Activated CD8-positive, alpha-beta memory T cell treated with anti-CD3 and anti-CD28 coated beads for 1 hour (primary cell): ENCODE measurements at places on chromosomes 5 and 9.

DNA sequence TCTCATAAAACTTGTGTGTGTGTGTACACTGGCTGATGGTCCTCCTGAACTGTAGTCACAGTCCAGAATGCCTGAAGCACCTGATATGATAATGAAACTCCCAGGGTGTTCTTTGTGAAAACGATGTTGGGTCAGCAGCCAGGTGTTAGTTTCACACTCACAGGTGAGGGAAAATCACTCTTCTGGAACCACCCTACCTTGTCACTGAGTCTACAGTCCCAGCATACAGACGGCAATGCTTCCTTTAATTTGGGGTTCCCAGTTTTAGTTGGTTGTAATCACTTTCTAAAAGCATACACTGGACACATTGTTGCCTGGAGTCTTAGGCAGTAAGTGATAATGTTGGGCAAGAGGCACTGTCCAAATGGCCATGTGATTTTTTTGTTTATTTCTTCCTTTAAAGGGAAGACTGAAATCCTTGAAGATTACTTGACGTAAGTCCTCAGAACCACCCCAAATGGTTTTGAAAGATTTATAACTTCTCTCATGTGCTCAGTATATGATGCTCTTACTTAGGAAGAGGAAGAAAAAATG is 18.2 kb upstream of the MGAT1 start:
- DNase-seq: no peak

GRCh38 chr5:154076240-154076922 is 37.6 kb downstream of the MFAP3 start:
- no peak for DNase-seq

DNA sequence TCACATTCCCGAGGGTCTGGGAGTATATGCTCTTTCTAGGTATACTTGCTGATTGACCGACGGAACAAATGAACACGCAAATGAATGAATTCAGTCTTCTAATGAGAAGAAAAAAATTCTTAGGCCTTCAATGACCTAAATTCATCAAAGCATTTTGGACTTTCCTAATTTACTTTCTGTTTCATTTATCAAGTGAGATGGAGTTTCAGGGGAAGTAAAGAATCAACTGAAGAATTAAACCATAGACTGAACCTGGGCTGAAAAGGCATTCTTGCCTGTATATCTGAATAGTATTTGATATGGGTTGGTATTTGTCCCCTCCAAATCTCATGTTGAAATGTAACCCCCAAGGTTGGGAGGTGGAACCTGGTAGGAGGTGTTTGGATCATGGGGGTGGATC is 64.1 kb downstream of the ZFAND5 start:
- no peak for DNase-seq

GRCh38 chr5:81606150-81606549 is 144.7 kb downstream of the SSBP2 start:
- no peak for DNase-seq

DNA sequence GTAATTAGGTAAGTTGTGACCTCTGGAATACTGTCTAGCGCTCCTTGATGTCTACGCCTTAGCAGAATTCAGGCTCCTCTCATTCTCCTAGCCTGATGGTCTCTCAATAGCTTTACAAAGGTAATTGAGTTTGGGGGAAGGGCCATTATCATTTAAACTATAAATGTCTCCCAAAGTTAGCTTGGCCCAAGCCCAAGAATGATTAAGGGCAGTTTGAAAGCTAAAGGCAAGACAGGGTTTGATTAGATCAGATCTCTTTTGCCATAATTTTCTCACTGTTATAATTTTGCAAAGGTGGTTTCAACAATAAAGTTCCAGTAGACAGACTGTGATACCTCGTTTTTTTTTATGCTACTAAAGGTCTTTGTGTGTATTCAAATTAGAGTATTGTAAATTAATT is 3.7 kb upstream of the SLC30A5 start:
- DNase-seq: no peak

GRCh38 chr5:14204011-14204670 is 61.0 kb downstream of the TRIO start:
- no peak for DNase-seq

DNA sequence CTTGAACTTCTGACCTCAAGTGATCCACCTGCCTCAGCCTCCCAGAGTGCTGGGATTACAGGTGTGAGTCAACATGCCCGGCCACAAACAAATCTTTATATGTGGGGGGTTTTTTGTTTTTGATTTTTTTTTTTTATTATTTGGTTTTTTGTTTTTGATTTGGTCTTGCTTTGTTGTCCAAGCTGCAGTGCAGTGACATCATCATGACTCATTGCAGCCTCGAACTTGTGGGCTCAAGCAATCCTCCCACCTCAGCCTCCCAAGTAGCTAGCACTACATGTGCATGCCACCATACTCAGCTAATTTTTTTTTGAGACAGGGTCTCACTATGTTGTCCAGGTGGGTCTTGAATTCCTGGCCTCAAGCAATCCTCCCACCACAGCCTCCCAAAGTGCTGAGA is 42.4 kb downstream of the ALDH7A1 start:
- DNase-seq: no peak

DNA sequence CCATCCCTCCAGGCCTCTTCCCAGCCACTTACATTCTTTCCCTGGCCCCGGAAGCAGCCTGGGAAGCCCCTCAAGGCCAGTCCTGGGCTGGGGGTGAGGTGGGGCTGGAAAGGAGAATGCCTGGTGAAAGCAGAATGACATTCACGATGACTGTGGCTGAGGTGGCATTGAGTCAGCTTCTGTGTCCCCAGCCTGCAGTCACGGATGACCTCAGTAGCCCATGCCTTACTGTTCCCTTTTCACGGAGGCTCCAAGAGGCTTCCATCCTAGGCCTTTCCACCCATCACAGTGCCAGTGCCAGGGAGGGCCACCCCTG is 2.7 kb downstream of the PRDM12 start:
- no peak for DNase-seq

GRCh38 chr5:135578305-135578684 is 496 bp downstream of the CXCL14 start:
- DNase-seq: no peak

DNA sequence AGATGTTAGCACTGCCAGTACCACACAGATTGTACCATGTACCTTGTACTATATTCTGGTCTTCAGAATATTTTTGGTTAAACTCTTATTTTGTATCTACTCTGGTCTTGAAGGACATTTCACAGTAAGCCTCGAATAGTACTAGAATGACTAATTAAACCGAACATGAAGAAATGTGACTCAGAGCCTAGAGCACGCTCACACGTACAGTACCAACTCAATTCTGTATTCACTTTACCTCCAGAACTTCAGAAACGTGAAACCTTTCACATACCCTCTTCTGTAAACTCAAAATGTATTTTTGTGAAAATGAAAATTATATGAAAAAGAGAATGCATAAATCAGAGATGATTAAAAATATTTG is 112.8 kb downstream of the MVB12B start:
- no peak for DNase-seq

DNA sequence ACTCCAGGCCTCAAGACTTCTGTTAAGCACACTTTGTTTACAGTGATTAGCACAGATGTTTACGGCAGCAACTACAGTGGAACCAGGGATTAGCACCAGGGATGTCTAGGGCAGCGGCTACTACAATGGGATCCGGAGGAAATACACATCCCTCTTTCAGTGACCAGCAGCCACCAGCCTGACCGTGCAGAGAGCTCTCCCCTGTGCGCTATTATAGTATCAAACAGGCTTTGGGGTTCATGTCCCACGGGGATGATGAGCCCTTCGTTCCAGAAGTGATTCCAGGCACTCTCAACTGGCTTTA is 21.5 kb downstream of the GFPT2 start:
- no peak for DNase-seq

DNA sequence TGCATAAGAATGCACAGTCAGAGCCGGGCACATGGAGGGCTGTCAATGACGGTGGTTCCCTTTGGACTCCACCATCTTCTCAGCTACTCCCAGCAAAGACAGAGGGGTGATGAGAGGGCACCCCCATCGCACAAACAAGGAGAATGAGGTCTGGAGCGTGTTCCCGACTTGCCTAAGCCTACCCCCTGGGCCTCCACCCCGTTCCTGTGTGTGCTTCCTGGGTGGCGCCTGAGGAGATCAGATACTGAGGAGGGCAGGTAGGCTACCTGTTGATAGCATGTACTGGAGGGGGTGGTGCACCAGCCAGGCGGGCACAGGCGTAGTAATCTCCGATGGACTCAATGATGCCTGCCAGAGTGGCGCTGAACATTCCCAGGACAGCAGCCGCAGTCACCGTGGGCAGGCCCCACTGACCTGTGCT is 4.1 kb downstream of the SLC23A1 start:
- DNase-seq: no peak

- no peak for DNase-seq
Observed at GRCh38 chr5:82820188-82820587, 257.0 kb downstream of the TMEM167A start.

DNA sequence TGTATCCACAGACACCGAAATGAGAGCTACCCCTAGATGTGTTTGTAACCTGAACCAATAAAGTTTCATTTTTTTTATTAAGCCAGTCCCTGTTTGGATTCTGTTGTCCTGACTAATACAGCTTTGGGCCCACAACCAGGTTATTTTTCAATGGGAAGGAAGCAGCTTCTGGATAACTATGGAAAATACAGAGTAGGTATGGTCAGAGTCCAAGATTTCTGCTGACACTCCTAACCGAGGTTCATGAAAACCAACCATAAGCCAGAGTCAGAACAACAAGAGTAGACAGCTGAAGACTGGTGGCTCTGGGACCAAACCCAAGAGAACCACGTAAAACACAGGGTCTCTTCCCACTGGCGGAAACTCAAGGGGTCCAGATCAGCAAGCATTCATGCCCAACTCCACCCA is 10.8 kb downstream of the KLF9 start:
- no peak for DNase-seq

- no peak for DNase-seq
Observed at GRCh38 chr5:16889203-16889971, 46.7 kb downstream of the MYO10 start.

GRCh38 chr5:15757103-15757502 is 257.1 kb downstream of the FBXL7 start:
- no peak for DNase-seq

- no peak for DNase-seq
Observed at GRCh38 chr5:58972301-58972700, 389.4 kb downstream of the RAB3C start.

DNA sequence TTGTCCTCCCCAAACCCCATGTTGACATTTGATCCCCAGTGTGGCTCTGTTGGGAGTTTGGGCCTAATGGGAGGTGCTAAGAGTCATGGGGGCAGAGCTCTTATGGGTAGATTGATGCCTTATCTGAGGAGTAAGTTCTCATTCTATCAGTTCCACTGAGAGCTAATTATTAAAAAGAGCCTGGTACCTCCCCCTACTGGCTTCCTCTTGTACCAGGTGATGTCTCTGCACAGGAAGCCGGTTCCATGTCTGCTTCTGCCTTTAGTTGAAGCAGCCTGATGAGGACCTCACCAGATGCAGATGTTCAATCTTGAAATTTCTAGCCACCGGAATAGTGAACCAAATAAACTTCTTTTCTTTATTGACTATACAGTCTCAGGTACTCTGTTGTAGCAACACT is 10.8 kb downstream of the GABRB2 start:
- DNase-seq: no peak

DNA sequence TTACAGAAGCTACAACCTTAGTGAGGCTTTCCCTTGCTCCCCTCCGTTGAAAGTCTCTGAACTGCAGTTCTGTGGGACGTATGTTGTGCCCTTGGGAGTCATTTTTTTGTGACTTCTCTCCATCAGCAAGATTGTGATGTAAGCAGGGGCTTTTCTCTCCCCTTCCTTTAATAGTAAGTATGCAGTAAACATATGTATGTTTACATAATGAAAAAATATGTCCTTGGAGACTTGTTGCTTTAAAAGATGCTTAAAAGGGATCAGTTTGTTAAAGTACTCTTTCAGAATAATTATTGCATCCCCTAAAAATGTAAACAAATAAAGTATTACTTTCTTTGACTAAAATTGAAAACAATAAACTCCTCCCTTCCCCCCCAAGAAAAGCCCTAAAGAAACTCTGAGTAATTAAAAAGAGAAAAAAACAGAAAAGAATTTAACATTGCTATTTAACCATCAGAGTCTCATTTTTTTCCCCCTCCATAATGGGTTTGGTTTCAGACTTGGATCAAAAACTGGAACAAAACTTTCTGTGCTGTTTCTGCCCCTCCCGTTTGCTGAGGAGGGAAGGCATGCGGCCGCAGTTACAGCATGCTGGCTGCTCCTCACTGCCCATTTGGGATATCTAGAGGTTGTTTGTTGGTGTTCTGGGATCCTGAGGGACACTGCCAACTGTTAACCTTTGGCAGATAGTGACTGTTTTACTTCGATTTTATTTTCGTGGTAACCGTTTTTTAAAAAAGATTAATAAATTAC is 40.2 kb downstream of the TRIO start:
- DNase-seq: no peak

- no peak for DNase-seq
Observed at GRCh38 chr9:87127978-87128614, 180.8 kb upstream of the GAS1 start.

GRCh38 chr5:163190283-163190682 is 247.1 kb upstream of the CCNG1 start:
- no peak for DNase-seq

GRCh38 chr9:68998812-68999211 is 15.1 kb downstream of the PRKACG start:
- no peak for DNase-seq

DNA sequence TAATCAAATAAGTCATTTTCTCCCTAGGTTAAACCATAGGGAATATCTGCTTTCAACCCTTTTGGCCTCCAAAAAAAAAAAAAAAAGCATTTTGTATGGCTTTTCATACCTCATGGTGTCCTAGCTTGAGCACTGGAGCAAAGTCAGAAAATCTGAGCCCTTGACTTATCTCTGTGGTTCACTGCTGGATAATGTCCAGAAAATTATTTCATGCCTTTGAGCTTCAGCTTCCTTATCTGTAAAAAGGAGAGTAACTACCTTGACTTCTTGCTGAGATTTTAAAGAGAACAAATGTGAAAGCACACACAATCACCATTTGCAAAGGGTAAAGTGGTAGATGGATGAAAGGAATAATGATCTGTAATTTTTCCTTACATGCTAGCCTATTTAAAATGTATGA is 165.9 kb downstream of the ALDH1A1 start:
- no peak for DNase-seq

DNA sequence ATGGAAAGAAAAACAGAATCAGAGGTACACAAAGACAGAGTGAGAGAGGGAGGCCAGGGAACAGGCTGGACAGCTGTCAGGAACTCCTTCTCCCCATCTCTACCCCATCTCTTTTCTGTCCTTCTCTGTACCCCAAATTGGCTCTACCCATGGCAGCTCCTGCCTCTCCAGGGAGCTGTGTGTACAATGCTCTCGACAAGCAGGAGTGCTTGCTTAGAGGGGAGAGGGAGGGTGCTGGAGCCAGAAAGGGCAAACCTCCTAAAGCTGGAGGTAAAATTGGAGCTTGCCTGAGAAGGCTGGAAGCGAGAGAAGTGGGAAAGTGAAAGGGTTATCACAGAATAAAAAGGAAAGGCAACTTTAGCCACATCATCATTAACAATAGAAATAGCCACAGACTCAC is 6.4 kb downstream of the TPM2 start:
- DNase-seq: no peak

GRCh38 chr9:15711531-15711930 is 158.7 kb downstream of the CCDC171 start:
- no peak for DNase-seq

GRCh38 chr5:78638423-78638822 is 10.1 kb downstream of the LHFPL2 start:
- no peak for DNase-seq
